ENCODE measurements at places on chromosomes 12 and 14. TPM values are rescaled to one million over a fixed set of nuclear protein-coding genes. Genes with fewer than 3 reads are reported as not detected.

TMCC3 gene
- polyA plus RNA-seq = 12.4 TPM

DAO gene
- polyA plus RNA-seq = not detected

PLXNC1 gene
- polyA plus RNA-seq = 2.5 TPM

SRRM4 gene
- polyA plus RNA-seq = not detected

CLEC4C gene
- 0.72 TPM for polyA plus RNA-seq

CCDC38 gene
- polyA plus RNA-seq = not detected

ADAM20 gene
- polyA plus RNA-seq = not detected

ABCC9 gene
- not detected for polyA plus RNA-seq

GZMH gene
- polyA plus RNA-seq = 1,297 TPM

RNASE3 gene
- polyA plus RNA-seq = not detected

CCDC196 gene
- not detected for polyA plus RNA-seq

TMTC1 gene
- not detected for polyA plus RNA-seq

OS9 gene
- polyA plus RNA-seq = 111 TPM
